Astrocyte (in vitro differentiated cells and primary cell): ENCODE measurements at places on chromosomes 6 and 20. TPM values are rescaled to one million over a fixed set of nuclear protein-coding genes. Genes with fewer than 3 reads are reported as not detected.

DNA sequence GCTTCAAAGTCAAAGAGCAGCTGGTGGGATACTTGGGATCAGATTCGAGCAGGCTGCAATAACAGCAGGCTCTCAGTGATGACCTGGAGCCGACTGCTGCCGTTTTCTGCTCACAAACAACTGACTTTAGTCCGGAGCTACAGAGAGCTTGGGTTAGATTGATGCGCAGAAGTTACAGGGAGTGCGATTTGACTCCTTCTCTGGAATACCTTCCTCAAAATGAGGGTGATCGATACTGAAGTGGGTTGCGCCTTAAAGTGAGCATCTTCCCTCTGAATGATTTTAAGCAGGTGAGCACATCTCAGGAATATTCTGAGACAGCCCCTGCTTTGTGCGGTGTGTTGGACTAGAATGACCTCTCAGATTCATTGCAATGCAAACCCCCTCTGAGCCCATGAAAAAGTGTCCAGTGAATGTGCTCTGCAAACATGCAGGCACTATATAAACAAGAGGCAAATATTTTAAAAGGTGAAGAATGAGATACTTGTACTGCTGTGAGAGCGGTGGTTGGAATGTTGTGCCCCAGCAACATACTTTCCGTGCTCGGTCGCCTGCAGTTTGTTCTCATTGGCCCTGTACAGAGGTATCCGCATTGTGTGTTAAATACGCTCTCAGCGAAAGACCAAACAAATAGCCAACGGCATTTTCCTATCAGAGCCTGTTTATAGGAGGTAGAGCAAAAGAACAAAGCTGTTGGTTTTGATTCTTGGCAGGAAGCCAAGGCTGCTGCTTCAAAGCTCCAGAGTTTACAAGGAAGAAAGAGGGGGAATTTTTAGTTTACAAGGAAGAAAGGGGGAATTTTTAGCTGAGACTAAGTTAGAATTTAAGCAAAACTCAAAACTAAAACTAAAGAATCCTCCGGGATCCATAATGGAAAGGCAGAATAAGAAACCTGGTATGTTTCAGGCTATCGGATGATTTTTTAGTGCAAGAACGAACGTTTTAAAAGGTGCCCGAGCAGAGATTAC, 67.7 kb downstream of the PHACTR2 start:
- no peaks in the 10 kb centered on the region for H3K36me3 ChIP-seq
- H3K27me3 ChIP-seq: no peaks in the 10 kb centered on the region
- H3K4me3 ChIP-seq: peak overlapping the region; percentile 40
- H3K27ac ChIP-seq: peak overlapping the region; percentile 52
- DNase-seq: peak; percentile 86

DNA sequence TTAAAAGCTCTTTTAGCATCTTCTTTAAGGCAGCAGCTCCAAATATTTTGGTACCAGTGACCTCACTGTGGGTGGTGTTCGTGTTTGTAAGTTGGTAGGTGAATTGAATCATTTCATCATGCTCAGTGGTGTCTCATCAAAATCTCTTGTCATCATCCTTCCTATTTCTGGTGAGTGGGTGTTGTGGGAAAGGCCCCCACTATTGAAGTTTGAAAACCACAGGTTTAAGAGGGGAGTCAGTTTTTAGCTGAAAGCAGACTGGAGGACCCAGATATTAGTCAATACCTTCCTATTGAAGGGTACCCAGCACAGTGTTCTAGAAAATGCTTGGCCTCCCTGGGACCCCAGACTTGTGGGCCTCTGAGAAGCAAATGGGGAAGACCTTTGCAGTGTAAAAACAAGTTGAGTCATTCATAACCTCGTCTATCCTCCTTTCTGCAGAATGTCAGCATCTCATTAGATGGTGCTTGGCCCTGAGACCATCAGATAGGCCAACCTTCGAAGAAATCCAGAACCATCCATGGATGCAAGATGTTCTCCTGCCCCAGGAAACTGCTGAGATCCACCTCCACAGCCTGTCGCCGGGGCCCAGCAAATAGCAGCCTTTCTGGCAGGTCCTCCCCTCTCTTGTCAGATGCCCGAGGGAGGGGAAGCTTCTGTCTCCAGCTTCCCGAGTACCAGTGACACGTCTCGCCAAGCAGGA, 3.7 kb downstream of the PIM1 start:
- no peak overlapping the region for H3K4me3 ChIP-seq
- peaks cover 26% of the 10 kb centered on the region for H3K36me3 ChIP-seq
- no peak for DNase-seq
- no peak overlapping the region for H3K27ac ChIP-seq
- no peaks in the 10 kb centered on the region for H3K27me3 ChIP-seq

DNA sequence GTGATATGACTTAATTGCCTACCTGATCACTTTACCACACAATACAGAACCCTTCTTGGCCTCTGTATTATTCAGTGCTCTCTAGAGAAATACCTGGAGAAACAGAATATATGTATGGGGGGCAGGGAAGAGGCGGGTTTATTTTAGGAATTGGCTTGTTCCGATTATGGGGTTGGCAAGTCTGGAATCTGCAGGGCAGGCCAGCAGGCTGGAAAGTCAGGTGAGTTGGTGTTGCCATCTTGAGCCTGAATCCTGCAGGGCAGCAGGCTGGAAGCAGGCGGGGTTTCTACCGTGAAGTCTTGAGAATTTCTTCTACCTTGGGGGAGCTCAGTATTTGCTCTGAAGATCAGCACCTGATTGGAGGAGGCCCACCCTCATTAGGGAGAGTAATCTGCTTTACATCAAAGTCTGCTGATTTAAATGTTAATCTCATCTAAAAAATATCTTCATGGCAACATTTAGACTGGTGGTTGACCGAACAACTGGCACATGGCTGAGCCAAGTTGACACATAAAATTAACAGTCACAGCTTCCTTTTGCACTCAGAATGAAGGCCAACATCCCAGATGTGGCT, 193.9 kb downstream of the ZDHHC14 start:
- no peak overlapping the region for H3K4me3 ChIP-seq
- H3K36me3 ChIP-seq: no peaks in the 10 kb centered on the region
- H3K27ac ChIP-seq: no peak overlapping the region
- no peaks in the 10 kb centered on the region for H3K4me1 ChIP-seq

The BEND6 gene
- 8.3 and 10.4 TPM in 2 replicates for total RNA-seq

DNA sequence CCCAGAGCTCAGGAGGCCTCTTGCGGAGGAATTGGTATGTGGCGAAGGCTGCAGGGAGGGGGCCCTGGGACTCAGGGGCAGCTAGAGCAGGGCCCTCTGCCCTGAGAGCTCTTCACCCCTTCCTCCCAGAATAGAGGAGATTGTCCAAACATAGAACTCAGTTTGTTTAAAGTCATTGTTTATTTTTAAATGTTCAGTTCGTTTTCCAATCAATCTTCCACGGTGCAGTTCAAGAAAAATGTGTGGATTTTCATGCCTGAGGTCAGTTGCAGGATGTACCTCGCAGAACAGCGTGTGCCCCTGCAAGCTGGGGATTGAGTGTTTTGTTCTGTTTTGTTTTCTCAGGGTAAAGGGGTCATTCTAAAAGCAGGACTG, 37.2 kb downstream of the MGME1 start:
- no peaks in the 10 kb centered on the region for H3K36me3 ChIP-seq
- DNase-seq: no peak
- H3K27ac ChIP-seq: no peak overlapping the region
- H3K4me1 ChIP-seq: peaks cover 7% of the 10 kb centered on the region
- no peak overlapping the region for H3K4me3 ChIP-seq

The XKR7 gene
- total RNA-seq: 0.36 and 0.48 TPM in 2 replicates

DNA sequence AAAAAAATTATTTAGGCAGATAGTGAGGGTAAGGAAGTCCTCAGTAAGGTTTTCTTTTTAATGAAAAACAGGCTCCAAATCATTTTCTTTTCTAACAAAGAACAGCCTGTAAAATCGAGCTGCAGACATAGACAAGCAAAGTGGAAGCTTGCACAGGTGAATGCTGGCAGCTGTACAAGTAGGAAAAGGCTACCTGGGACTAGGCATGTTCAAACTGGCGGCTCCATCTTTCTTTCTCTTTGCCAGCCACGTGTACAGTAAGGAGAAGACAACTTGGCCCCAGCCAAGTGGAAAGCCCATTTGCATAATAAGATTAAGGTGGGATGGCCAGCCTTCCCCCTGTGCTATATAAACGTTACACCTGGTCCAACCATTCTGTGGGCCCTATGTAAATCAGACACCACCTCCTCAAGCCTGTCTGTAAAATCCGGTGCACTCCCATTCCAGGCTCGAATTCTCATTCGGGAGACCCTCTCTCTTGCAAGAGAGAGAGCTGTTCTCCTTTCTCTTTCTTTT, 27.0 kb upstream of the SLC2A12 start:
- no peaks in the 10 kb centered on the region for H3K27me3 ChIP-seq
- H3K27ac ChIP-seq: no peak overlapping the region
- H3K36me3 ChIP-seq: no peaks in the 10 kb centered on the region
- H3K4me3 ChIP-seq: no peak overlapping the region
- no peak for DNase-seq

The CPNE5 gene
- 0.11 and 0.29 TPM in 2 replicates for total RNA-seq

The VGLL2 gene
- 1.2 and 1.7 TPM in 2 replicates for total RNA-seq

DNA sequence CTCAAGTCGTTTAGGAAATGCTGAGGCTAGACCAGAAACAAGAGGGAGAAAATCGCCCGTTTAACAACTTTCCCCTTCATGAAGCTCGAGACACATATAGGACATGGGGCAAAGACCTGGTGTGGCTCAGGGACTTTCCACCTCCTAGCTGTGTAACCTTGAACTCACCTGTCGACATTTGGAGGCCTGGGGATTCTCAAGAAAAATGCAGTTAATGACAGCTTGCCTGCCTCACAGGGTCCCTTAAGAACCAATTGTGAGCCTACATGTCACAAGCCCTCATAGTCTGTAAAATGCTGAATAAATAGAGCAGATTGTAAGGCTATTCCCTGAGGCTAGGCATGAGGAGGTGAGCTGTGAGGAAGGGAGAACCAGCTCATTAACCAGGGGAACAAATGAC, 35.1 kb downstream of the MGME1 start:
- H3K4me1 ChIP-seq: peaks cover 7% of the 10 kb centered on the region
- H3K4me3 ChIP-seq: no peak overlapping the region
- no peaks in the 10 kb centered on the region for H3K36me3 ChIP-seq
- no peaks in the 10 kb centered on the region for H3K27me3 ChIP-seq
- no peak for DNase-seq

DNA sequence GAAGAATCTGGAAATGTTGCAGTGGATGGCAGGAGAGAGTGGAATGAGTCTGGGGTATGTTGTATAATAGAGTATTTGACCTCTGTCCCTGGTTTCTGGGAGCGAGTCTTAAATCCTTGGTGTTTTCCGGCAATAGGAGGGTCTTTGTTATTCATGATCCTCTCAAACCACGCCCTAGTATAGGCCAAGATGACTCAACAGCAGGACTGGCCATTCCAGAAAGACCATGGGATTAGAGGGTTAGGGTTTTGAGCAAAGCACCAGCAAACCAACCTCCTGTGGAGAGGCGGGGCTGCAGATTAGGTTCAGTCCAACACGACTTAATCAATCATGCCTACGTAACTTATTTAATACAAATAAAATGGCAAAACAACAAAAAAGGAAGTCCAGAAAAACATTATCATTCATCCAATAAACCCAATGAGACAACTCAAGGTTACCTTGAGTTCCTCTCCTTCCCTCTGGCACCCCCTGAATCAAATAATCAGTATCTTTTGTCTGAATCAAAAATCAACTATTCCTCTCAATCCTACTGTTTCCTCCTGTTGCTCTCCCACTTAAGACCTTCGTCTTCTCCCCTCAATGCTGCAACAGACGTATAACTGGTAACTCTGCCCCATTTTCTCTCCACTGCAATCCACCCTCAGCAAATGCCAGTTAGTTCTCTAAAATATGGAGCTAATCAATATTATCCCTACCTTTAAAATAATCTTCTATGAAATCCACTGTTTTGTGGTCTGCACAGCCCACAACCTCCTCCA, 15.5 kb downstream of the HUS1B start:
- H3K27ac ChIP-seq: no peak overlapping the region
- no peak overlapping the region for H3K4me3 ChIP-seq
- no peaks in the 10 kb centered on the region for H3K27me3 ChIP-seq
- H3K36me3 ChIP-seq: no peaks in the 10 kb centered on the region
- no peak for DNase-seq

- no peak overlapping the region for H3K27ac ChIP-seq
- no peak for DNase-seq
- H3K27me3 ChIP-seq: no peaks in the 10 kb centered on the region
- no peaks in the 10 kb centered on the region for H3K36me3 ChIP-seq
- H3K4me3 ChIP-seq: no peak overlapping the region
- H3K4me1 ChIP-seq: no peaks in the 10 kb centered on the region
These were observed 56.1 kb downstream of the KIAA0408 start for GRCh38 chr6:127402890-127403617.

The LRRC73 gene
- total RNA-seq: 0.30 and 0.31 TPM in 2 replicates

DNA sequence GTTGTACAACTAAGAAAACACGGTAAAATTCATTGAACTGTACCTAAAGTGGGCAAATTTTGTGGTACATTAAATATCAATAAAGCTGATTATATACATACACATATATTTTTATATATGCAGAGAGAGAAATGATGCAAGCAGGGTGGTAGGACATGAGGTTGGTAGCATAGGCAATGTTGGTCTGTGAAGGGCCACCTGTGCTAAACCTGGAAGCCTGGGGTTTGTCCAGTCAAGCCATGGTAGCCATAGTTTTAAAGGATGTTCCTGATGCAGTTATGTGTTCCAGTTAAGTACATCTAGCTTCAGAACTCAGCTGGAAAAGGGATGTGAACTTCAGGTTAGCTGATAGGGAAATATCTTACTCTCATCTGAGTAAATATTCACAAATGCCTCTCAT, 60.1 kb downstream of the TRIM38 start:
- no peak for DNase-seq
- peaks cover 30% of the 10 kb centered on the region for H3K4me1 ChIP-seq
- H3K4me3 ChIP-seq: no peak overlapping the region
- no peaks in the 10 kb centered on the region for H3K27me3 ChIP-seq

The ZNF334 gene
- total RNA-seq: 8.5 and 9.3 TPM in 2 replicates

The NEDD9 gene
- 37.3 and 39.6 TPM in 2 replicates for total RNA-seq

The TIAM2 gene
- total RNA-seq: 22.2 and 23.6 TPM in 2 replicates
